NCI-H1417 (cell line): ENCODE measurements at places on chromosomes 12 and 14.

DNA sequence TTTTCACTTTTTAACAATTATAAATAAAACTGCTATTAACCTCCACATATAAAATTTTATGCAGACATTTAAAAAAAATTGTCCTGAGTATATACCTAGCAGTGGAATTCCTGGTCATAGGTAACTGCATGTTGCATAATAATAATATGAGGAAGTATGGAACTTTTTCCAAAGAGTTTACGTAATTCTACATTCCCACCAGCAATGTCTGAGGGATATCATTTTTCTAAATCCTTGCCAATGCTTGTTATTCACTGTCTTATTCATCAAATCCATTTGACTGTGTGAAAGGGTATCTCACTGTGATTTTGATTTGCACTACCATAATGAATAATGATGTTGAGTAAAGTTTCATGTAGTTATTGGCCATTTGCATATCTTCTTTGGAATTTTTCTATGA lies 393.8 kb downstream of the LRFN5 start:
- DNase-seq: no peak

- no peak for DNase-seq
Observed at GRCh38 chr14:90624732-90625400, 191.4 kb downstream of the TTC7B start.

- no peak for DNase-seq
Observed at GRCh38 chr14:53231171-53231570, 78.0 kb upstream of the DDHD1 start.

GRCh38 chr14:97544571-97544970 lies 747.4 kb downstream of the VRK1 start:
- DNase-seq: no peak

DNA sequence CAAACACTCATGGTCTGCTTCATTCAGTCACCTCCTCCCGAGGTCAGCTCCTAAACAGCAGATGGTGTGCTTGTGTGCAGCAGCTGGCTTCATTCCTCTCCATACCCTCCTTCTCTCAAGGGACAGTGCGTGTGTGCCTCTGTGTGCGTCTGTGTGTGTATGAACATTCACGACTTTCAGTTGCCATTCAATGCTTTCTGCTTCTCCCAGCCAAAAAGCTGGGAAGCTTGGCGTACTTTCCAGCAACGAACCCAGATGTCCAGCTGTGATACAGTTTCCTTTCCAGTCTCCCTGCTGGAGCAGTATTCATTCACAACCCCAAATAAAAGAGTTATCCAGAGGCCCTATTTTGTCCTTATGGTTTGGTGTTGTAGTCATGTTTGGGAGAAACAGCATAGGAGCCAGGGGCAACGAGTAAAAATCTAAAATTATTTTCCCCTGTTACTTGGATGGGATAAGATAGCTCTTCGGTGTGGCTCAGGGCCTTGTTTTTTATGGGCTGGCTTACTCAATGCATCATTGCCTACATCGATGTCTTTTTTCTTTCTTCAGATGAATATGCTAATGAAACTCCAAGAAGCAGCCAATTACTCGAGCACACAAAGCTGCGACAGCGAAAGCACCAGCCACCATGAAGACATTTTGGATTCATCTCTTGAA lies 379.3 kb downstream of the NAV3 start:
- peak; percentile 81 for DNase-seq

GRCh38 chr12:7212678-7213077 lies 23.2 kb downstream of the PEX5 start:
- DNase-seq: no peak

- DNase-seq: no peak
Observed at GRCh38 chr14:21053184-21054122, 4.2 kb upstream of the RNASE8 start.

DNA sequence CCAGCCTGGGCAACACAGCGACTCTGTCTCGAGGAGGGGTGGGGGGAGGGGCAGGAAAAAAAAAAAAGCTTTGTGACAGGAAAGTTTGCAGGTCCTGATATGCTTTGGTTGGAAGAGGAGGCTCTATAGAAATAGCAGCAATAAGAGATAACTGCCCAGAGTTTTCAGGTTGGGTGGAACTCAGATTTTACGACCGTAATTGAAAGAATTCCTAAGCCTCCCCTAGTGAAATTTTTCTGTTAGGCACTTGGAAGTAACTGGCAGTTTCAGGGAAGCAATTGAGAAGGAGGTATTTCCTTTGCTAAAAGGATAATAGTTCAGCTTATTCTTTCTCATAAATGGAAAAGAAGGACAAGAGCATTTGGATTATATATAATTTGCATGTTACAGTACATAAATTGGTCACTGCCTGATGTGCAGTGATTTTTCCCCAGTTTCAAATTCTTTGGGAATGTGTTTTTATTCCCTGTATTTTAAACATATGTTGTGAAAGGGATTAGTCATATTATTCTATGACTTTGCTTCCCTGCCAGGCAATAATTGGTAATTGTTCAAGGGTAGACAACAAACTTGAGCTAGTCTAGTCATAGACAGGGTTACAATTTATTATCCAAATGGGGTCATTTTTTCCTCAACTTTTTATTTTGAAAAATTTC lies 452.8 kb downstream of the AEBP2 start:
- DNase-seq: no peak

- no peak for DNase-seq
Observed at GRCh38 chr14:97381309-97381708, 584.1 kb downstream of the VRK1 start.

GRCh38 chr14:37810094-37810801 lies 214.8 kb downstream of the TTC6 start:
- no peak for DNase-seq

DNA sequence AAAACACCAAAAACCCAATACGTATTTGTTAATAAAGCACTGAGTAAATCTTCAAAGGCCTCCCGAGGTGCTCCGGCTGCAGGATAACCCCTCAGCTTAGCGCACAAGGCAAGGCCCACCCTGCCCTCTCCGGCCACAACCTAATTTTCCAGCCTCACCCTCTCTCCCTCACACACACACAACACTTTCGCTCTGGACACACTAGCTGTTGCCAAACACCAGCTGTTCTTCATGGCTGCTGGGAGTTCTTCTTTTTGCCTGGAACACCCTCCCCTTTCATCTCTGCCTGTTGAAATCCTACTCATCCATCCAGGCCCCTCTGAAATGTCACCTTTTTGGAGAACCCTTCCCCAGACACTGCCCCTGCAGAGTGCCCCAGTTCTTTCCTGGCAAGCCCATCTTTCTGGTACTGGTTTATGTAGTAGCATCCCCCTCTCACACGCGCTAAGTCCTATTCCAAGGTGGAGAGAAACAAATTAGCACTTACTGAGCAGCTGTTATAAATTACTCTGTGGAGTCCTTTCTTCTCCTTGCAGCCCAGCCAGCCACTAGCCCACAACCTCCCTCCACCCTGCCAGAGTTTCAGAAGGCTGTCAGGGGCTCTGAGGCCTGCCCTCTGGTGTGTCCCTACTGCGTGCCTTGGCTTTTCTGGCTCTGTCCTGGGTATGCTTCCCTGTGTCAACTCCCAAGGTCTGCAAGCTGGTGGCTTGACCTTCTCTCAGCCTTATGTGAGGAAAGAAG lies 805 bp upstream of the CRACR2A start:
- DNase-seq: no peak

DNA sequence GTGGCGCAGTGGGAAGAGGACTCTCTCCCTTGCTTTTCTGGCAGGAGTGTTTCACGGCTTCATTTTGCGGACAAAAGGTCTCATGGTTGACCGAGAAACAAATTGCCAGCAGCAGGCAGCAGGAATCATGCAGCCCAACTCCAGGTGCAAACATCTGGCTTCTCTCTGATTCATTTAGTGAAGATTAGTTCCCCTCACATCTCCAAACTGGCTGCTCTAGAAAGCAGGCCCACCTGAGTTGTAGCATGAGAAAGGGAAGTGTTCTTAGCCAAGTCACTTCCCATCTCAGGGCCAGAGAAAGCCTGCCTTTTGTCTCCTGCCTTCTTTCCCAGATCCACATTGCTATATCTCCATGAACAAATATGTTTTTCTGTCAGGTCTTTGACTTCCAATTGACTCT lies 120.8 kb upstream of the CCDC196 start:
- no peak for DNase-seq

DNA sequence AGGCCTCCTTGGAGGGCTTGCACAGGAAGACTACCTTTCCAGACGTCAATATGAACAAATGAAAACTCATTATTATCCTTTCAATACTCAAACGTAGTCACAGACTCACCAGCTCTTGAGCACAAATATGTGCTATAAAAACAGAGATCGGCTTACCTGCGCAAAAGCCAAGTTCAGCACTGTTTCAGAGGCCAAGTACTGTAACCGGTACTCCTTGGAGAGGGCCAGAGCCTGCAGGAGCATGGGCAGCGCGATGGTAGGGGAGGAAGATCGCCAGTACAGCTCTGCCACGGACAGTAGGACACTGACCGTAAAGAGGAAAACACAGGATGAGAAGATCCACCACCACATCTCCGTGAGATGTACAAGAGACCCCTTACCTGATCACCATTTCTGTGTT lies 21.6 kb upstream of the CAMKK2 start:
- no peak for DNase-seq

- DNase-seq: no peak
Observed at GRCh38 chr12:20194171-20194570, 174.2 kb upstream of the PDE3A start.

- no peak for DNase-seq
Observed at GRCh38 chr12:60169904-60170303, 574.1 kb downstream of the SLC16A7 start.

- no peak for DNase-seq
Observed at GRCh38 chr12:95440401-95440800, 33.6 kb upstream of the METAP2 start.

DNA sequence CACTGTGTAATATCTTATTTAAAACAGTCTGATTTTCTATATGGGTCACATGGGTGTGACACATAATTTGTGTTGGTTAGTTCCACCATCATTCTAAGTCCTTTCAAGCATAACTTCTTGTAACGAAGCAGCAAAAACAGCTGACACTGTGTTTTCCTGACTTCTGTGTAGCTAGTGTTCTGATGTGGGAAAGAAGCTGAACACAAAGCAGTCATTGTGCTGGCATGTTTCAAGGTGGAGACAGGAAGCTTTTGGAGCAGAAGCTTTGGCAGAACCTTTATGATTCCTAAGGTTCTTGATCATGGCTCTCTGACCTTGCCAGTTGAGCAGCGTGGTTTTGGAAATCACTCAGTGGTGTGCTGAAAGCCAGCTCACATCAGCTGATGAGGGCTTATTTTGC lies 351.7 kb upstream of the MDGA2 start:
- DNase-seq: no peak

GRCh38 chr12:13328535-13328934 lies 132.0 kb downstream of the EMP1 start:
- no peak for DNase-seq

DNA sequence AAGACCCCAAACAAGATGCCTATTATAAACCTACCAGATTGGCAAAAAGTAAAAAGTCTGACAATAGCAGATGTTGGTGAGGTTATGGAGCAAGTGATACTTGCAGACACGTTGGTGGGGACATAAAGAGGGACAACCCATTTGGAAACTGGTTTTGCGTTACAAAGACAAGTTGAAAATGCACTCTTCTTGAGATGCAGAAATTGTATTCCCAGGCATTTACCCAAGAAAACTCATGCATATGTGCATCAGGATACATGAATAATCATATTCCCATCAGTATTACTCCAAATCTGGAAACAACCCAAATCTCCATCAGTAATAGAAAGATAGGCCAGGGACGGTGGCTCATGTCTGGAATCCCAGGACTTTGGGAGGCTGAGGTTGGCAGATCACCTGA lies 12.8 kb upstream of the GOLGA5 start:
- no peak for DNase-seq

DNA sequence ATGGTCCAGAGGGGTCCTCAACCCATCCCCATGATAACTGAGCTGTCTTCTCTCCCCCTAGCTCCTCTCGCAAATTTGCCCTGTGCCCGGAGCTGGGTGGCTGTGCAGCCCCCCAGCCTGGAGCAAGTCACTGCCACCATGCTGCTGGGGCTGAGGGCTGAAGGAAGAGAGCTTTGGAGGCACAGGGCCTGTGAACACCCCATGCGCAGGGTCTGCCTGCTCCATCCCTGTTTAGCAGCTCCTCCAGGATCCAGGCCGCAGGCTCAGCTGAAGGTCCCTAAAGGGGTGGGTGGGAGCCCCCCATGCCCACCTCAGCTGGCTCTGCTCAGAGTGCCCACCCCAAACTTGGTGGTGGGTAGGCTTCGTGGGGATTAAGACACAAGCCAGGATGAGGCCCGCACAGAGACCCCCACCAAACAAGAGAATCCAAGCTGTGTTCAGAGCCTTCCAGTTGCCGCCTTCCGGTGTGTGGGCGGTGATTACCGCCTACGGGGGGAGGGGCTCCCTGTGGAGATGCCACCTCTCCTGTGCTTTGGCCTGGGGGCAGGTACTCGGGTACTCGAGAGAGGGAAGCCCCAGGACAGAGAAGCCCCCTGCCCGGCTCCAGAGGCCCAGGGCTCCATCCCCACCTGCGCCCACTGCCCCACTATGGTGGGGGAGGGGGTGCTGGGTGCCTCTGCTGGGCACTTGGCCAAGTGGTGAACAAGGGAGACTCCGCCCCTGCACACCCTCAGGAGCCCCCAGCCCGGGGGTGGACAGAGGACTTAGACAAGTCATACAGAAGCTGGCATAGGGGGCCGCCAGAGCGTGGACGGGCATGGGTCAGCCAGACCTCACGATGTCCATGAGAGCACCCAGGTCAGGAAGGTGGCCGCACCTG lies 1.4 kb upstream of the JAG2 start:
- DNase-seq: no peak

- DNase-seq: no peak
Observed at GRCh38 chr14:29671034-29671433, 256.6 kb downstream of the PRKD1 start.

- no peak for DNase-seq
Observed at GRCh38 chr14:29798811-29799210, 128.8 kb downstream of the PRKD1 start.

GRCh38 chr14:74502236-74503019 lies 8.9 kb downstream of the ISCA2 start:
- peak; percentile 10 for DNase-seq

DNA sequence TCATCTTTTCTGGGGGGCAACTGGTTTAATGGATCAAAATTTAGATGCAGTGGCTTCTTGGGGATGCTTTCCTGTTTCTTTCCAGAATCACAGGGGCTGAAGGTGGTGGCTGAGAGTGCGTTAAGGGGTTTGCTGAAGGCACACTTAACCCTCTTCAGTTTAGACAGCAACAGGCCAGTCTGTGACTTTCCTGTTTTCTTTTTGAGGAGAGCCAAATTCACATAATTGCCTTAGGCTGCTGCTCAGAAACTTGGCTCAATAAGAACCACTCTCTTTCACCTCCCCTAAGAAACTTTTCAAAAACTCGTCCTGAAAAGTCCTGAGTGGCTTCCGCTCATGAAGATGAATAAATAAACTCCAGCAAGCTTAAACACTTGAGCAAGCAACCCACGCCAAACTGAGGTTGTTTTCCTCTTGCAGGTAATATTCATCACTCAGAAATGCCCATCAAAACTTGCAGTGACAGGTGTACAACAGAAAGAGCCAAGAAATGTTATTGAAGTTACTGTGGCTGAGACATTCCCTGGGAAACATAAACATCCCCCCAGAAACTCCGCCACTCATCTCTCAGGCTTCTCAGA lies 510.4 kb downstream of the TMEM132D start:
- DNase-seq: no peak

GRCh38 chr14:106691601-106692291 lies 1165.4 kb downstream of the TMEM121 start:
- no peak for DNase-seq

- DNase-seq: no peak
Observed at GRCh38 chr12:113244047-113244460, 22.8 kb downstream of the TPCN1 start.

- no peak for DNase-seq
Observed at GRCh38 chr12:108839890-108840230, 17.5 kb downstream of the SSH1 start.

GRCh38 chr14:53881161-53881871 lies 75.3 kb downstream of the BMP4 start:
- DNase-seq: no peak

- no peak for DNase-seq
Observed at GRCh38 chr12:105324704-105325103, 5.8 kb upstream of the C12orf75 start.
